Breast epithelium (tissue), 4 donors: ENCODE measurements at places on chromosomes 3 and 15.

- H3K36me3 ChIP-seq, result no peaks in the 10 kb centered on the region
- no peak overlapping the region for H3K27ac ChIP-seq
- H3K27me3 ChIP-seq, result no peaks in the 10 kb centered on the region
These were observed 28.1 kb upstream of the KBTBD12 start for GRCh38 chr3:127886956-127887231.

- no peaks in the 10 kb centered on the region for H3K36me3 ChIP-seq
- no peaks in the 10 kb centered on the region for H3K4me1 ChIP-seq
- DNase-seq, result no peak
- no peak overlapping the region for H3K27ac ChIP-seq
- H3K4me3 ChIP-seq, result no peak overlapping the region
These were observed 235.3 kb upstream of the SETMAR start for GRCh38 chr3:4067893-4068292.

DNA sequence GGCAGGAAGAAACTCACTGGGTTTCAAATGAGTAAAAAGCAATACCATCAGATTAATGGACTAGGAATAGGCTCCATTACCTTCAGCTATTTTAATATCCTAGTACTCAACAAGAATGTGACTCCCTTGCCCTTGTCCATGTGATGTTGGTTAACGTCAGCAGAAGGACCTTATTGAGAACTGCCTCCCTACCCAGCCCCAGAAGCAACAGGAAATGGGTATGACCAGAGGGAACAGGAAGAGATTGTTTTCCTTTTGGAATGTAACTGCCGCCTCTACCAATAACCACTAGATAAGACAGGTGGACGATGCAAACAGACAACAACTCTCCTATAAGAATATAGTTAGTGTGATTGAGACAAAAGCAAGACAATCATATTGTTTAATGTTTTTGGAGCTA is 10.4 kb upstream of the MME start:
- no peak overlapping the region for H3K4me3 ChIP-seq
- no peaks in the 10 kb centered on the region for H3K4me1 ChIP-seq
- no peaks in the 10 kb centered on the region for H3K36me3 ChIP-seq
- no peak for DNase-seq
- H3K27me3 ChIP-seq, result no peaks in the 10 kb centered on the region

DNA sequence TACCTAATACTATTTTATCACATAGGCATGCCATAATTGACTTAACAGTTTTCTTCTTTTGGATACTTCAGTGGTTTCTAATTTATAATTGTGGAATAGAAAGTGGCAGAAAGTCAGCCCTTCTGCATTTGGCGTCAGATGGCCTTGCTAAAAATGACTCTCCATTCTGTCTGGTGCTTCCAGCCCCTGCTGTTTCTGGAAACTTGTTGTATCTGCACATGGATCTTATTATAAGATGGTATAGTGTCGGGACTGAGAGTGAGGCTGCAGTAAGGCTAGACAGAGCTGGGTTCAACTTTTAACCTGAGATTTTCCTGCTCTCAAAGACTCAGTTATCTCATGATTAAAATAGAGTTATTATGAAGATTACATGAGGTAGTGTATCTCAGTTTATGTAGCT is 74.8 kb upstream of the WDR72 start:
- DNase-seq, result no peak
- H3K27ac ChIP-seq, result no peak overlapping the region
- no peaks in the 10 kb centered on the region for H3K4me1 ChIP-seq
- H3K4me3 ChIP-seq, result no peak overlapping the region
- H3K27me3 ChIP-seq, result no peaks in the 10 kb centered on the region
- no peaks in the 10 kb centered on the region for H3K36me3 ChIP-seq

GRCh38 chr3:64300790-64301423 is 75.6 kb upstream of the PRICKLE2 start:
- H3K4me1 ChIP-seq, result no peaks in the 10 kb centered on the region
- H3K27ac ChIP-seq, result no peak overlapping the region
- H3K4me3 ChIP-seq, result no peak overlapping the region
- no peaks in the 10 kb centered on the region for H3K27me3 ChIP-seq
- DNase-seq, result no peak
- no peaks in the 10 kb centered on the region for H3K36me3 ChIP-seq

DNA sequence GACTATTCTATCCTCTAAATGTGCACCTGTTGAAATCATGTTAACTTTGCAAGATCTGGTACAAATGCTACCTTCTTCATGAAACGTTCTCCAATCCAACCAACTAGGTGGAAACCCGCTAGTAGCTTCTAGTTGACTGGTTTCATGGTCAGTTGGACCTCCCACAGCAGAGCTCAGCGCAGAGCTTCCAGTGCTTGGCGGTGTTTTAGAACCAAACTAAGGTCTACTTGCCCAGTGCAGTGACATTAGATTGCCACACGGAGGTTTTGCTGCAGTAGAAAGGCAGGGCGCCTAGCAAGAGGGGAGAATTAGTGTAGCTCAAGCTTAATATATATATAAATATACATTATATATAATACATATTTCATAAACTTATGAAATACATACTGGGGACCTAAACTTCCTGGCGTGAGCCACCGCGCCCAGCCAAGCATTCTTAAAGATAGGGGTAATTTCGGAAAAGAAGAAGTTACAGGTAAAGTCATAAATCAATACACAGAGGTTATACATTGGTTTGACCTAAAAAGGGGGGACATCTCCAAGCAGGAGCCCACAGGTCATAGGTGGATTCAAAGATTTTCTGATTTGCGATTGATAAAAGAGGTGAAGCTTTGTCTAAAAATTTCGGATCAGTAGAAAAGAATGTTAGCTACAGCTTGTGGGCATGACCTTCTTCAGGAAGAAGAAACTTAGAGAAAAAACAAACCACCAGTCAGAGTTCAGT is 2.1 kb upstream of the OXSR1 start:
- peaks cover 4% of the 10 kb centered on the region for H3K4me1 ChIP-seq
- no peaks in the 10 kb centered on the region for H3K27me3 ChIP-seq
- H3K36me3 ChIP-seq, result no peaks in the 10 kb centered on the region
- no peak overlapping the region for H3K27ac ChIP-seq
- DNase-seq, result no peak
- no peak overlapping the region for H3K4me3 ChIP-seq

GRCh38 chr3:101853982-101854381 is 4.7 kb downstream of the NFKBIZ start:
- peak overlapping the region; percentile 71 for H3K27ac ChIP-seq
- DNase-seq, result no peak
- H3K4me3 ChIP-seq, result peak overlapping the region; percentile 79
